ENCODE measurements at places on chromosomes 7 and 10.

DNA sequence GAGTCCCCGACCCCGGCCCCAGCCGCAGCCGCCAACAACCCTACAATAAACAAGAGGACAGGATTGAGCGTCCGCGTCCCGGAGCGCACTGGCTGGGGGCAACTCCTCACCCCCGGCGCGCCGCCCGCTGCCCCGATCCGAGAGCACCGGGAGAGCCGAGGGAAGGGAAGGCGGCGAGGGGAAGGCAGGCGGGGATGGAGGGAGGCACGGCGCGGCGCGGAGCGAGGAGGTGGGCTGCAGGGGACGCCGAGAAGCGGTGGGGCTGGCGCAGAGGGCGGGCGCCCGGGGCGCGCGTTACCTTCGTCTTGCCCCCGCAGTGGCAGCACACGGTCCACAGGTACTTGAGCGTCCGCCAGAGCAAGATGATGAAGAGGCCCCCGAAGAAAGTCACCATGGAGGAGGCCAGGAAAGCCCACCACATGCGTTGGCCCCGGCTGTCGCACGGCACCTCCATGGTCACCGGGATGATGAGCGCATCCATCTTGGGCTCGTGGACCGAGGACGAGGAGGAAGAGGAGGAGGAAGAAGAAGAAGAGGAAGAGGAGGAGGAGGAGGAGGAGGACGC lies 559 bp downstream of the KCNMA1 start:
- DNase-seq = peak; percentile 12

DNA sequence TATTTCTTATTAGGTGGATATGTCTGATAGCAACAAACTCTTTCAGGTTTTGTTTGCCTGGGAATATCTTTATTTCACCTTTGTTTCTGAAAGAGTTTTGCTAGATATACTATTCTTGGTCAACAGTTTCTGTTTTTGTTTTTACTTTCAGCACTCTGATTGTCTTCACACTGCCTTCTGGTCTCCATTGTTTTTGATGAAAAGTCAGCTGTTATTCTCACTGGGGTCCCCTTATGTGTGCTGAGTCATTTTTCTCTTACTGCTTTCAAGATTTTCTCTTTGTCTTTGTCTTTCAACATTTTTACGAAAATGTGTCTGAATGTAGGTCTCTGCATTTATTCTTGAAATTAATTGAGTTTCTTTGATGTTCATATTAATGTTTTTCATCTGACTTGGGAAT lies 15.2 kb upstream of the RASSF4 start:
- DNase-seq = no peak

- DNase-seq = no peak
Measured at GRCh38 chr7:21318916-21319270, 109.0 kb upstream of the SP4 start.

GRCh38 chr10:54554028-54554427 lies 247.0 kb downstream of the PCDH15 start:
- no peak for DNase-seq

DNA sequence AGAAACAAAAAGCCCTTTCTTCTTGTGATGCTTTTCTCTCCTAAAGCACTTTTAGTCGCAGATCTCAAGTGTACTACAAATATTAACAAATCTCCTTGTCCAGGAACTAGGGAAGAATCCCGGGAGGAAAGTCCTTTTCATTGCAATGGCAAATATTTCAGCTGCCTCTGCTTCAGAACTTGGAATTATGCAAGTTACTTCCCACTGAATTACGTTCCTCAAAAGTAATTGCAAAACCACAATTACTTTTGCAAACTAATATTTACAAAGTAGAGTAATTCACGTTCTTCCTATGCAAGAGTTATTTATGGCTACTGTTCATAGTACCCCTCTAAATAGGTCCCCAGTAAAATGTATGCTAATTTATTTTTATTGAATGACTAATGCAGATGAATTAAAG lies 14.5 kb downstream of the PRKCQ start:
- no peak for DNase-seq

DNA sequence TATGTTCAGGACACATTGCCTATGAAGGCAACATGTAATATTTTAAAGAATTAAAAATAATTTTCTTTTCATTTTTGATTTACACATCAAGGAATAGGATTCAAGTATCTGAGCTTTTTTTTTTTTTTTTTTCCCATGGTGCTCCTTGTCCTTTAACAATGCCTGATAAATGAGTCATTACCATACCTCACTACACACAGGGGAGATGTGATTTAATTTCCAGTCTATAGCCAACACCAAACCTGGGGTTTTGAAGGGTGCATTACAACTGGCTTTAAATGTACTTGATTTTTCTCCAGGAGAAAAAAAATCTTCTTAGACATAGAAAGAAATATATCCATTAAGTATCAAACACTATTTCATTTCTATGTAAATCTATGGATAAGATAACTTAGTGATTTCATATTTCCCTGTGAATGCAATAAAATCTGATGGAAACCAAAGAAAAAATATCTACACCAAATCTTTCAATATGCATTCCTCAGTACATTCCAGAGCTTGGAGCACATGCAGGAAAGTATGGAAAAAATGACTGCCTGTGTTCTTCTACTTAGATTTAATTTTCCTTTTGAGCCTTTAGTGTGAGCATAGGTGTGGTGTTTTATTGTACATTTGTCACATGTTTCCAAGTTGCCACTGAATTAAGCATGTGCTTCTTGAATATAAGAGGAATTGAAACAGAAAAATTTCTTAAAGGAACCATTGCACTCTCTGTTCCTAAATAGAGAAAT lies 204.8 kb upstream of the MEOX2 start:
- peak; percentile 26 for DNase-seq

GRCh38 chr7:127708788-127709187 lies 56.8 kb downstream of the SND1 start:
- peak; percentile 78 for DNase-seq

DNA sequence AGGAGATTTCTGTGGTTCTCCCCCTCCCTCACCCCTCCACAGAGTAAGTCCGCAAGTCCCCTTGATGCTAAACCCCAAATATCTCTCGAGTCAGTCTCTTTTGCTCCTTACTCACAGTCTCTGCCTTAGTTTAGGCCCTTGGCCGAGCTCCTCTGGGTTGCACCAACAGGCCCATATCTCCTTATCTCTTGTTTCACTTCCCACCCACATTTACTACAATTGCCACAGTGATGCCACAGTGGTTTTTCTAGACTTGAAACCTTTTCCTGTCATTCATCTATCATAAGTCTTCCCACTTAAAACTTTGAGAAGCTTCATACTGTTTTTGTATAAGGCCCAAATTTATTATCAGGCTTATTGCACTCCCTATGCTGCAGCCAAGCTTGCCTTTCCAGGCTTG lies 23.4 kb upstream of the NME8 start:
- no peak for DNase-seq

DNA sequence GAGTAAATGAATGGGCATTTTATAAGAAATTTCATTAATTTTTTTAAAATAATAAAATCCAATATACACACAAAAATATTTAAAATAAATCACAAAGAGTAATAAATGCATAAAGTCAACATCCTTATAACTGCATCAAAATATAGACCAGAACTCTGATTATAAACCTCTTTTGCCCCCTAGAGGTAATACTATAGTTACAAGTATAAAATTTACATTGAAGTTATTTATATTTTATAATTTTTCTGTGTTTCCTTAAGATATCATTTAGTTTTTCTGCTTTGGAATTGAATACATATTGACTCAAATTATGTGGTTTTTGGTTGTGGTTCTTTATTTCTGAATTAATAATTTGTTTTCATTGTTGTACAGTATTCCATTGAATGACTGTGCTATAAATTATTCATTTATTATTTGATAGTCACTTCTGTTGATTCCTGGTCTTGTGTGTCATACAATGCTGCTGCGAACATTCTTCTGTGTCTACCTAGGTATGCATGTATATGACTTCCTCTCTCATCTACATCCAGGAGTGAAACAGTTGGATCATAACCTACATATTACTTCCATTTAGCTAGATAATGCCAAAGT lies 673.6 kb downstream of the IPMK start:
- no peak for DNase-seq

GRCh38 chr10:31000071-31000782 lies 31.4 kb downstream of the ZNF438 start:
- no peak for DNase-seq

DNA sequence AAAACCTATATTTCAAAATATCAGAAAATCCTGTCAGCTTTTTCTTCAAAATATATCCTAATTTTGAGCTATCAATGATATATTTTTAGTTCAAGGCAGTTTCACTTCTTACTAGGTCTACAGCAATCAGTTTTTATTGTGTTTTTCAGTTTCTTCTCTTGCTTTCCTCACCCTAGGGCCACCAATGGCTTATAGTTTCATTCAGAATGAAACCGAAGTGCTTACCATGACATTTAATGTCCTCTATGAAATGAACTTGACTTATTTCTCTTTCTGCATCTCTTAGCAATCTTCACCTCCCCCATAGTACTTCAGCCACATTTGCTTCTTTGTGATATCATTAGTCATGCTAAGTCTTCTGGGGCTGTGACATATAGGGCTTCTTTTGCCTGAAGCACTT lies 100.3 kb downstream of the ARL5B start:
- DNase-seq = no peak

- DNase-seq = no peak
Measured at GRCh38 chr10:474946-475345, 214.5 kb downstream of the DIP2C start.

DNA sequence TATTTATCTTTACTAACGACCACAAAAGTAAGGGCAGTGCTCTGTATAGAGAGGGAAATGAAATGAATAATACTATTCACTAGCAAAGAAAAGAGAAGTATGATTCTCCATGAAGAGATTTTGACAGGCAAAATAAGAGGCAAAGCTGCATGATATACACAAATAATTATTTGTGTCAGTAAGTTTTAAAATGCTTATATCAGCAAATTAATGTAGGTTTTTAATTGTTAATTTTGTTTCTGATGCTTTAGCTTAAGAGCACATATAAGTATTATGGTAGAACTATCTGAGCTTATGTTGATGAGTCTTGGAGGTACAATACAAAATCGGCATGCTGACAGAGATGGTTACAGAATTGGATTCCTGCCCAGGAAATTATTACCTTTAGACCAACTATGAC lies 383.1 kb upstream of the VSTM2A start:
- DNase-seq = no peak

GRCh38 chr7:32583791-32584190 lies 88.5 kb downstream of the AVL9 start:
- DNase-seq = no peak

DNA sequence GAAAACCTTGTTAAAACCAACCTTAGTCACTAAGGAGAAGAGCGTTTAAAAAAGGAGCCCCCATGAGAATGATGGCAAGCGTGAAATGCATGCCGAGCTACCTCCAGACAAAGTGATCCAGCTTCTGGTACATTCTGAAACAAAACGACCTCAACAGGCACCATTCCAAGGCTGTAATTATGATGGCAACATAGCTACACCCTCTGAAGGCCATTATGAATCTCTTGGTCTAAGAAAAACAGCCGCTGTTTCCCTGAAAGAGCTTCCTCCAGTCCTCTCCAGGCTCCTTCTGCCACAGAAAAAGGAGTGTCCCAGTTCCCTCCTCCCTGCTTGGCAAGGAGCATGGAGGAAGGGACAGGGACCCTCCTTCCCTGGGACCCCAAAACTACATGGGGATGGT lies 50.0 kb upstream of the ABLIM1 start:
- DNase-seq = no peak

GRCh38 chr7:3722396-3722922 lies 421.4 kb downstream of the SDK1 start:
- no peak for DNase-seq

DNA sequence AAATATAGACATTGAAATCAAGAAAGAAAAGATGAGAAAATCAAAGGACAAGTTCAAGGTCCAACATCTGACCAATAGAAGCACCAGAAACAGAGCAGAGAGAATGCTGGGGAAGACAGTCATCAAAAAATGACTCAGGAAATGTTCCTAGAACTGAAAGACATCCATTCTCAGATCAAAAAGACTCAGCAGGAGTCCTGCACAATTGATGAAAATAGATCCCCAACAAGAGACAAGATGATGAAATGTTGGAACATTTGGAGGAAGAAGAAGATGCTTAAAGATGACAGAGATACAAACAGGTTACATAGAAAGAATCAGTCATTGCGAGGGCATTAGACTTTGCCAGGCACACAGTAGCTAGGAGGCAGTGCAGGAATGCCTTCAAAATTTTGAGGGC lies 30.0 kb upstream of the EIF5AL1 start:
- DNase-seq = no peak

- DNase-seq = no peak
Measured at GRCh38 chr10:85612378-85612775, 754.2 kb downstream of the GRID1 start.

DNA sequence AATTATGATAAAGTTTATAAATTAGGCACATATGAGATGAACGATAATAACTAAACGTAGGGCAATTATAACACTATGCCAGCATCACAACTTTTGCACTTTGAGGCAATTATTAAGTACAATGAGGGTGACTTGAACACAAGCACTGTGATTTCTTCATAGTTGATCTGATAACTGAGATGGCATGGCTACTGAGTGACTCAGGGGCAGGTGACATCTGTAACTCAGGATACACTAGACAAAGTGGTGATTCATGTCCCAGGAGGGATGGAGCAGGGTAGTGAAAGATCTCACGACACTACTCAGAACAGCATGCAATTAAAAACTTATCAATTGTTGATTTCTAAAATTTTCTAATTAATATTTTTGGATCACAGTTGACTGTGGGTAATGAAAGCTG lies 98.3 kb upstream of the ARHGAP21 start:
- DNase-seq = peak; percentile 85

DNA sequence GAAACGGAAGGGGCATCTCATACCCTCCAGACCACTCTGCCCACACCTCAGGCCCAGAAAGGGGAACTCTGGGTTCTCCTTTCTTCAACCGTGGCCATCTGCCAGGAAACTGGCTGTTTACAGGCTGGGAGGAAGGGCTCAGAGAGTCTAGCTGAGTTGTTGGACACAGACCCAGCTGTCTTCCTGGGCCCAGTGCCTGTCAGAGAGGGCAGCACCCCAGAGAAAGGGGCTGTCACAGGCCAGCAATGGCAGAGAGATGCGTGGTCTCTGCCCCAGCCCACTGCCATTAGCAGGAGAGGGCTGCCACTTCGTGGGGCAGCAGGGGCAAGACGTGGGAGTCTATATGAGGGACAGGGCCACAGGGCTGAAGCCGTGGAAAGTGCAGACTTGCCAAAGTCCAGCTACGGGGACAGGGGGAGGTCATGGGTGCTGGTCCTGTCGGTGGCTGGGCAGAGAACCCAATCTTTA lies 11.0 kb downstream of the GRID1 start:
- DNase-seq = no peak

Data from epithelial cell of esophagus (primary cell).